ENCODE measurements at places on chromosomes 7 and 10. TPM values are rescaled to one million over a fixed set of nuclear protein-coding genes. Genes with fewer than 3 reads are reported as not detected.

DNA sequence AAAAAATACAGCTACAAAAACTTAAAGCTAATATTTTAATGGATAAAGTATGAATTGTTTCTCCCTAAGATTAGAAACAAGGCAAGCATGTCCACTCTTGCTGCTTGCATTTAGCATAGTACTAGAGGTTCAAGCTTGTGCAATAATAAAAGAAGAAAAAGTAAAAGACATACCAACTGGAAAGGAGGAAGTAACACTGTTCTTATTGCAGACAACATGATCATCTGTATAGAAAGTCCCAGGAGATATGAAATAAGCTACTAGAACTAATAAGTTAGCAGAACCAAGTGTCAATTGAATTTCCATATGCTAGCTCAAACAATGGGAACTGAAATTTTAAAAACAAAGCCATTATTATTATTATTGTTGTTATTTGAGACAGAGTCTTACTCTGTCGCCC is 20.0 kb upstream of the RABGEF1 start:
- DNase-seq: no peak

DNA sequence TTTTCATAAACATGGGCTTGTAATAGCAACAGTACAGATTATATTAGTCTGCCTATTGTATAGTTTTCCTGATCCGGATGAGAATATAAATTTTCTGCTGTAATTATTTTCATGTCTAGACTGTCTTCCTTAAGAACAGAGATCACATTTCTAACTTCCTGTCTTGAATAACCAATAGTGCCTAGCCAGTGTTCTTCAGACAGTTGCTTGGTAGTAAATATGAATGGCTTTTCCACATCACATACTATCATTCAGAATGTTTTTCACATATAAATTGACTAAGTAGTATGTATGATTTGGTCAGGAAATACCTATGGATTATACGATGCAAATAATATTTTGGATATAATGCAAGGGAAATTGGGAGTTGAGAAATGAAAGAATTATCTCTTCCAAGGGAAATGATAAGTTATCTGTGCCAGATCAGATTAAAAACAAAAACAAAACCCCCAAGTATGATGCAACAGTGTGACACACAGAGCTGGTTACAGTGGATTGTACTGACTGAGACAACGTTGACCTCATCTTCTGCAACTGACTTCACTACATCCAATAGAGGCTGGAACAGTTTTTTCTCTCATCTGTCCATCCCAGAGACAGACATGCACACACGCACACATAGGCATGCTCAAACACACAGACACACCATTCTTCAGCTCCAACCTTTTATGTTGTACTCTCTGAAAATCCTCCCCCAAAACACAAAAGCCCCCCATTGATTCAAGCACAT is 16.4 kb downstream of the ITGA8 start:
- no peak for DNase-seq

The PCLO gene
- 7.6 TPM for polyA plus RNA-seq

GRCh38 chr10:89535171-89536012 is at the start of gene SLC16A12:
SLC16A12 (minus strand) TSS chr10:89535594; CDS start chr10:89462578, 73,016 bp downstream.
- no peak for DNase-seq

- DNase-seq: no peak
These were observed 166.8 kb downstream of the IQUB start for GRCh38 chr7:123367484-123368122.

The PIP gene
- polyA plus RNA-seq: not detected

The DENND11 gene
- 27.3 TPM for polyA plus RNA-seq
